ENCODE measurements at places on chromosomes 6 and 20.
A peak's percentile ranks its signal among the peaks of the same experiment; 100 is the strongest.

DNA sequence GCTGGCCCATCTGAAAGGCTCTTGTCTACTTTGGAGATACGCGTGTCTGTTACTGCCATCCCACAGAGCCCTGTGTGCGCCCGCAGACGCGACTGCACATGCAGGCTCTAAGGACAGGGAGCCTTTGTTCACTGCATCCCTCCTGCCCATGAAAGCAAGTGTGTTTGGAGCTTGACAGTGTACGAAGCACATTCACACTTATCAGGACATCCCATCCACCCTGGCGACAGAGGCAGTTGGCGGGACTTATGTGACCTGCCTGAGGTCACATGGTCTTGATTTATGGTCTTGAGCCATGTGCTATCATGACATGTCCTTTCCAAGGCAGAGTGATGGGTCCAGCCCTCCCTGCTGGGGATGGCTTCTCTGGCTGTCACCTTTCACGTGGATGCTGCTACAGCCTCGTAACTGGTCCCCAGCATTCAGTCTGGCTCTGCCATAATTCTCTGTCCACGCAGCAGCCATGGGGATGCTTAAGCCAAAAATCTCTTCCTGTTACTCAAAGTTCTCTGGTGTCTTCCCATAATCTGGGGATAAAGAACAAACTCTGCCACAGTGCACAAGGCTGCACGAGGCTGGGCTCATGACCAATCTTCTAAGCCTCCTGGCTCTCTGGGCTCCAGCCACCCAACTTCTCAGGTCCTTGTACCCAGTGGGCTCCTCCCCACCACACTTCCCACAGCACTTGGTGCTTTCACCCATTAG, 36.3 kb upstream of the FAM83D start:
- no peak for DNase-seq

- DNase-seq, result no peak
Observed at GRCh38 chr6:46972531-46972930, 50.8 kb upstream of the ADGRF5 start.

DNA sequence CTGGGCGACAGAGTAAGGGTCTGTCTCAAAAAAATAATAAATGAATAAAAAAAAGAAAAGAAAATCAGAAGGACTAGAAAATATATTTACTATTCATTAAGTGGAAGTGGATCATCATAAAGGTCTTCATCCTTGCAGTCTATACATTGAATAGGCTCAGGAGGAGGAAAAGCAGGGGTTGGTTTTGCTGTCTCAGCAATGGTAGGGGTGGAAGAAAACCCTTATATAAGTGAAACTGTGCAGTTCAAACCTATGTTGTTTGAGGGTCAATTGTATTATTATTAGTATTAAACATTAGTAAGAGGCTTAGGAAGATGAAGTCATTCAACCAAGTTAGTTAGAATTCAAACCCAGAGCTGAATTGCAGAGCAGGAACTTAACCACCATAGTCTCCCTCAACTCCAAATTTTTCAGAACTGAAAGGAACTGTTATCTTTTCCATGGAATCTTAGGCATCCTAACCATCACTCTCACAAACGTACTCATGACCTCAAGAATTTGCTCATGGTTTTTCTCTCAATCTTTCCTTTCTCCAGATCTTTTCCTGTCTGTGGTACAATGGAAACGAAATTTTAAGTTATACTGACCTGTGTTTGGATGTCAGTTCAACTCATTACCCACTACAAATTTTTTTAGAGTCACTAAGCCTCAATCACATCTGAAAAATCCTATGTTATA, 7.7 kb upstream of the SMIM13 start:
- no peak for DNase-seq

DNA sequence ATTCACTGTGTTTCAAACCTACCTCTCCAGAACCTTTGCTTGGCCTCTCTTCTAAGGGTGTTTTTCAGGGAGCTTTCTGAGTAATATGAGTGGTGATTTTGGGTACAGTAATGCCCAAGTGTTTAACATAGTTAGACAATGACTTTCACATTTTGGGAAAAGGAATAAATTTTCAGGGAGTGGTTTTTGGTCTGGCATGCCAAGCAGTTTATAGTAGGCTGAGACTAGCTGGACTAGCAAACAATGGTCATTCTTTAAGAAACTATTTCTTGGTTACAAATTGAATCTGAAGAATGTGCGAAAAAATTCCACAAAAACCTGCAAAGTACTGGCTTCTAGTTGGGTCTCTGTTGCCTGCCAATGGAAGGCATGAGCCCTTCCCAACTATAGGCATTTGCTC, 15.4 kb downstream of the FNDC1 start:
- no peak for DNase-seq

DNA sequence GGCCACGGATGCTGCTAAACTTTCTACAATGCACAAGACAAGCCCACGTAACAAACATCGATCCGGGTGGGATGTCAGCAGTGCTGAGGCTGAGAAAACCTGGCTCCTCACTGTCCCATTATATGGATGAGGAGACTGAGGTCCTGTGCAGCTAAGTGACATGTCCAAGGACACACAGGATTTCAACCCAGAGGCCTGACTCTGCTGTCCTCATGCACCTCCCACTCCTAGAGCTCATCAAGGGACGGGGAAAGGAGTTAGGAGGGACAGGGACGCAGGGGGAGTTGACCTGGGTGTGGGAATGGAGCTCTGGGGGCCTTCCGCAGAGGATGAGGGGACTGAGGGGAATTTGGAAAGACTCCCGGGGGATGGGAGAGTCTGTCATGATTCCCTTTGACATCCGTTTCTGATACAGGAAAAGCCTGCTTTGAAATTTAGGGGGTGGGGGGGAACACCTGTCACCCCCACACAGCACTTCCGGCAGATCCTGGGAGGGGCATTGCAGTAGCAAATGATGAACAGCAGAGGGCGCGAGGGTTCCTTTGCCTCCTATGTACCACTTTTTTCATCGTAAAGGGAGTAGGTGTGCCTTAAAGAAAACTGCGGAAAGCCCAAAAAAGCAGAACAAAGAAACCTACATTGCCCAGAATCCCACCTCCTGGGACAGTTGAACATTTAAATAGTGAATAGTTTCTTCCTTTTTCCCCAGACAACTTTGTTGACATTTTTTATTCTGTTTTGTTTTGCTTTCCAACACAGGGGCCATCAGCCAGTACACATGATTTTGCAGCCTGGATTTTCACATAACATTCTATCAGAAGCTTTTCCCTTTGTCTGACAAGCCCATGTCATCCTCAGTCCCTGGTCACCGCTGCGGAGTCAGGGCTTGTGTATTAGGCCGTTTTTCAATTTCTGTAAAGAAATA, 48.6 kb downstream of the SLC2A10 start:
- peak; percentile 35 for DNase-seq

- DNase-seq, result no peak
Observed at GRCh38 chr6:25447570-25447929, 168.4 kb downstream of the CARMIL1 start.

GRCh38 chr6:28567506-28567905, 41.8 kb downstream of the GPX5 start:
- DNase-seq, result no peak

GRCh38 chr20:19784511-19785172, 26.6 kb downstream of the RIN2 start:
- peak; percentile 78 for DNase-seq
